RWPE2 (cell line): ENCODE measurements at places on chromosomes 4 and X.

DNA sequence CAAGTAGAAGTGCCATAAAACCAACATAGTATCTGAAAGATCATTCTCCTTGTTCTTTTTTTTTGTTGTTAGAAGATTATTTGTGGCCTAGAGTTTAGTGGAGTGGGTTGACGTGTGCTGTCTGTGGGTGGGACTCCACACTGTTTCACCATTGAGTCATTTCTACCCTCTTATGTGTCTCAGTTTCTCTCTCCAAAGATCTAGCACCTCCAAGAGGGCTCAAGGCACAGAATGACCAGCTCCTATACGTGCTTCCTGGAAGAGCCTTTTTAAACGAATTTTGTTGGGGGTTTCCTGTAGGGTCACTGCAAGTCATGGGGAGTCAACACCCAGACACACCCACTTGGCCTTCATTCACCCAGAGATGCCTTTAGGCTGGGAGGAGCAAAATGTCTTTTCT is 150.1 kb downstream of the KLF8 start:
- DNase-seq, result no peak

DNA sequence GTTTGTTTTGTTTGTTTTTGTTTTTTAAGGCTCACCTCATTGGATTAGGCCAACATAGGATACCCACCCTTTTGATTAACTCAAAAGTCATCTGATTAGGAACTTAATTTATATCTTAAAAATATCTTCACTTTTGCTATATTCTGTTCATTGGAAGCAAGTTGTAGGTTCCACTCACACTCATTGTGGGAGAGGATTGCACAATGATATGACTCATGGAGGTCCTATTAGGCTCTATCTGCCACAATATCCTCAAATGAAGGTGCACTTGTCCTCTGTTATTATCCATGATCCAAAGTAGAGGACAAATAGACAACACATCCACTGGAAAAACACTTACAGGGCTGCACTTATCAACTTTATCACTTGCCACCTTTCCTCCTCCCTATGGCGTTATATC is 60.5 kb upstream of the ADAMTS3 start:
- DNase-seq, result no peak

DNA sequence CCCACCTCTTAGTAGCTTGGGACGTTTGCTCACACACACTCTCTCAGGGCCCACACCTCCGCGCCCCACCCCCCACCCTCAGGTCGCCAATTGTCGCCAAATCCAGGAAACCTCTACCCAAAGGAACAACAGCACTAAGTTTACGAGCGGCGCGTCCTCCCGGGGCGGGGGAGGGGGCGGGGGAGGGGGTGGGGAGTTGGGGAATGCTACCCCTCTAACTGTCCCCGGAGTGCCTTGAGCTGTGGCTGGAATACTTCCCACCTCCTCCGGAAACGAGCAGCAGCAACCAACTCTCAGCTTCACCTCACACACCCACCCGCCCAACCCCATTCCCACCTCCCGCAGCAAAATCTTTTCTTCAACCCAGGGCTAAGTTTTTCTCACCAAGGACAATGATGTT is 135.6 kb upstream of the ZIC3 start:
- DNase-seq, result no peak

DNA sequence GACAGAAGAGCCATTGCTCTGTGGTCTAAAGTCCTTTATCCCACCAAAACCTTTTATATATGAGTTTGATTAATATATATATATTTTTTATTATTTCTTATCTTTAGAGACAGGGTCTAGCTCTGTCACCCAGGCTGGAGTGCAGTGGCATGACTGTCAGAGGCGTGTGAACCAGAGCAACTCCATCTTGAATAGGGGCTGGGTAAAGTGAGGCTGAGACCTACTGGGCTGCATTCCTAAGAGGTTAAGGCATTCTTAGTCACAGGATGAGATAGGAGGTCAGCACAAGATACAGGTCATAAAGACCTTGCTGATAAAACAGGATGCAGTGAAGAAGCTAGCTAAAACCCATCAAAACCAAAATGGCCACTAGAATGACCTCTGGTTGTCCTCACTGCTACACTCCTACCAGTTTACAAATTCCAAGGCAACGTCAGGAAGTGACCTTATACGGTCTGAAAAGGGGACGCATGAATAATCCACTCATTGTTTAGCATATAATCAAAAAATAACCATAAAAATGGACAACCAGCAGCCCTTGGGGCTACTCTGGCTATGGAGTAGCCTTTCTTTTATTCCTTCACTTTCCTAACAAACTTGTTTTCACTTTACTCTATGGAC is 10.5 kb downstream of the TBCK start:
- DNase-seq, result no peak

GRCh38 chr4:109434007-109434971 is 674 bp downstream of the SEC24B start:
- DNase-seq, result no peak

- no peak for DNase-seq
These were observed 478.5 kb downstream of the INPP4B start for GRCh38 chr4:142367418-142368180.

DNA sequence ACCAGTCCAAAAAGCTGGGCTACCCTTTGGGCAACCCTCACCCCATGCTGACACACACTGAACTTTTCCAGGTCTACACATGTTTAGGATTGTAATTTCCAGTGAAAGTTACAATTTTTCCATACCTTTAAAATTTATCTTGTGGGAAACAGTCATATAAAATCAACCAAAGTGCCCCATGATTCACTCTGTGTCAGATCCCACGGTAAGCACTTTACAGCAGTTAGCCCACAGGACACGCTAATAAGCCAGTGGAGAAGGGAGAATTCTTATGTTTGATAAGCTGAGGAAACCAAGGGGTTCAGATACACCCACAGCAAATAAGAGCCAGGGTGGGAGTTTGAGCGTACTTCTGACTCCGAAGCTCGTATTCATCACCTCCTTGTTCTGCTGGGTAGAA is 72.4 kb upstream of the TBL1X start:
- DNase-seq, result no peak

DNA sequence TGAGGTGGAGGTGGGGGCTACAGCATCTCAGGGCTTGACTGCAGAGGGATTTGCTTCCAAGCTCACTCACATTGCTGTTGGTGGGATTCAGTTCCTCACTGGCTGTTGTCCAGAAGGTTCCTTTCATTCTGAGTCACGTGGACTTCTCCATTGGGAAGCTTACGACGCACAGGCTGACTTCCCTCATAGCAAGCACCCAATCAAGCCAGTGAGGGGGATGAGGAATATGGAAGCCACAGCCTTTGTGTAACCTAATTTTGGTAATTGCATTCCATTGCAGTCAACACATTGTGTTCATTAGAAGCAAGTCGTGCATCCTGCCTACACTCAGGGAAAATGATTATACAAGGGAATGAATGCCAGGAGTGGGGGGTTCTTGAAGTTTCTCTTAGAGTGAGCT is 32.7 kb upstream of the MXRA5 start:
- DNase-seq, result no peak

DNA sequence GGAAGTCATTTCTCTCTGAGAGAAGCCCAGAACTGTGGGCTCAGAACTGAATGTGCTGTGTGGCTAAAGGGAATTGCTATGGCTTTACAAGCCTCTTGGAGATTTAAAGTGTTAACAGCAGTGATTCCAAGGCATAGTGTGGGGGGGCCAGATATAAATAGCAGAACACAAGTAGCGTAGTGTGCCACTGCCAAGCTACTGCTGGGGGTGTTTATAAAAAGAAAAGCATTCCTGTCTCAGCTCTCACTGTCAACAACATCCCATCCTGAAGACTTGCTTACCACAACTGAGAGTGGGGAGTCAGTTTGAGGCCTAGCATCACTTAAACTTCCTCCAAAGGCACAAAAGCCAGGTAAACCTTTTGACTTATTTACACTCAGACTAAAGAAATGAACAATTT is at the start of gene ART3:
ART3 (plus strand) TSS at position 242 of the 400 bp plus-strand sequence. CDS start 1,181 bp downstream, outside the sequence.
- no peak for DNase-seq

GRCh38 chr4:36187723-36188333 is 56.5 kb downstream of the ARAP2 start:
- no peak for DNase-seq
